ENCODE measurements at places on chromosomes 4 and X. TPM values are rescaled to one million over a fixed set of nuclear protein-coding genes. Genes with fewer than 3 reads are reported as not detected.

- DNase-seq, result no peak
Measured at GRCh38 chrX:10223276-10223675, 66.5 kb downstream of the CLCN4 start.

- no peak for DNase-seq
Measured at GRCh38 chr4:23202712-23203247, 510.0 kb downstream of the GBA3 start.

DNA sequence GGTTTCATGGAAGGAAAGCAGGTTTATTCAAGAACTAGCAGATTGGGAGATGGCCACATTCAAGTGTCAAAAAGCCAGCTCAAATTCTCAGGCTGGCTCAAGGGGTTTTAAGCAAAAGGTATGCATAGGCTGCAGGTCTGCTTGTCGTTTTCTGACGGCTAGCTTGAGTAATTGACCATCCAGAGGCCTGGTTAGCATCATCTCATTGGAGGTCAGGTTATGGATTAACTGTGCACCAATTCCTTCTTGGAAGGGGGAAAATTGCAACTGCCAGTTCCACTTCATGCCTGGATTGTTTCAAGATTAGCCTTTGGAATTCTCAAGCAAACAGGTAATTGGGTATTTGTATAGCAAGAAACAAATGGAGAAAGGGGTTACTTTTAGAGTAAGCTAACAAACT, 62.1 kb downstream of the FUNDC1 start:
- no peak for DNase-seq

DNA sequence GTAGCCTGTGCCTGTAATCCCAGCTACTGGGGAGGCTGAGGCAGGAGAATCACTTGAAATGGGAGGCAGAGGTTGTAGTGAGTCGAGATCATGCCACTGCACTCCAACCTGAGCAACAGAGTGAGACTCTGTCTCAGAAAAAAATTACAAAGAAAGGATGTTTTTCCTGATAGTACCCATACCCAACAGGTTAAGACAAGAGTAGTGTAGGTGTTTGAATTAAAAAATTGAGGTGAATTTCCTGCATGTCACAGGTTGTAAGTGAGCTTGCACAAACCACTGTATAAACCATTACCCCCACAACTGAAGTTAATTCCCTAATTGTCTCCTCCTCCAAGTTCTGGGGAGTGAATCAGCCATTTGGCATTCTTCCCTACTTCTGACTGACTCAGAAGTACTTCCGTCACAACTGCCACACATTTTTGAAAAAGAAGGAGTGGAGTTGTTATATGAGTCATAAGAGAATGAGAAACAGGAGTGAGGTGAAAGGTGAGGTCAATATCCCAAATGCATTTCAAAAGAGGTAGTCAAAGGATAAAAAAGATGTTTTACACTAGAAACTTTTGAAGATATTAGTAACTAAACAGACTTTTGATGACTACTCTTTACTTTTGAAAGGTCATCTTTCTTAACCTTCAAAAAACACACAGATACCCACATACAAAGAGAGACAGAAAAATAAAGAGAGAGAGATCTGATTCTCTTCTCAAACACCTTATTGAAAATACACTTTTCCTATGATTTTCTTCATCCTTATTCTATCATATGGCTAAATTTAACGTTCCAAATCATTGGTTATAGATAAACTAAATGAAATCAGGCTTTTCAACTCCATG, 134.5 kb downstream of the BTC start:
- DNase-seq, result no peak

The SMIM20 gene
- total RNA-seq, result 16.9 TPM

DNA sequence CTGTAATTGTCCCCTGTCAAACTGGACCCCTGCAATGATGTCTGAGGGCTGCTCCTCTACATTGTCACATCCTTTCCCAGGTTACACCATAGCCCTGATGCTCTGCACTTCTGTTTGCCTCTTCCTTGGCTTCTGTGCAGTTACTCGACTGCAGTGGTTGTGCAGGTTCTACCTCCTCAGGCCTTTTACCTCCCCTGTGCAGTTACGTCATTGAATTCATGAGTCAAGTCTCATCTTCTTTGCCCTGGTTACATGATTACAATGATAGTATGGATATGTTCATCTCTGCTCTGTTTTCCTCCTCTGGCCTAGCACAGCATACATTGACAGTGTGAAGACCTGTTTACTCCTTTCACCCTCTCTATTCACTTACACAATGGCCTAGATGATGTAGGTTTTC, 83.2 kb downstream of the FAM47B start:
- DNase-seq, result no peak

- no peak for DNase-seq
Measured at GRCh38 chr4:29588617-29589016, 1131.6 kb upstream of the PCDH7 start.

DNA sequence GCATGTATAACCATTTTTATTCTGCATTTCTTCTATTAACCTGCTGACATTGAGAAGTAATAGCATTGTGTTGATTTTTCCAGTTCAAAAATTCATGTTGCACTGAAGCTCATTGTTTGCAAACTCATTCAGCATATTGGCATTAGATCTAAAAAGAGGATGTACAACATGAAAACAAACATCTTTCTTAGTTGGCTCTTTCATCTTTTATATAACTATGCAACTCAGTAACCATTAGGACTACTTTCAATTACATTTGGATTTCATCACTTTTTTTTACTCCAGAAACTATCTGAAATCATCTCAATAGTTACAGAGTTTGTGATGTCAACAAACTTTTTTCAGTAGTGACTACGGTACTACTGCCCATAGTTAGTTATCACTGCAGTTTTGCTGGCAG, 346.0 kb upstream of the EPHA5 start:
- DNase-seq, result no peak

DNA sequence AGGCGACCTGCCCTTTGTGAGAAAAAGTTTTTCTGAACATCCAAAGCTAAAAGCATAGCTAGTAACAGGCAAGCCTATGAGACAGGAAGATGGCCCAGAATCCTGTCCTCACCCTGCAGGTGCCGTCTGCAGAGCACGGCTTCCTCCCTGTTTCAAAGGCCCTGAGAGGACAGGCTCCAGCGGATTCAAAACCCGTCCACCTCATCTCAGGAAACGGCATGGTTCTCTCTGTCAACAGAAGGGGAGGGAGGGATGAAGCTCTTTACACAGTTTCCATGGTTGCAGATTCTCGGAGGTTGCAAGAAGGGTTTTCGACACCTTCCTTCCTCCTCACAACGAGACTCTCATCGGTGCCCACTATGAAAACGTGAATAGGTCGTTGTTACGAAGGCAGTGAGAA, 8.3 kb downstream of the PPP2R3B start:
- no peak for DNase-seq

DNA sequence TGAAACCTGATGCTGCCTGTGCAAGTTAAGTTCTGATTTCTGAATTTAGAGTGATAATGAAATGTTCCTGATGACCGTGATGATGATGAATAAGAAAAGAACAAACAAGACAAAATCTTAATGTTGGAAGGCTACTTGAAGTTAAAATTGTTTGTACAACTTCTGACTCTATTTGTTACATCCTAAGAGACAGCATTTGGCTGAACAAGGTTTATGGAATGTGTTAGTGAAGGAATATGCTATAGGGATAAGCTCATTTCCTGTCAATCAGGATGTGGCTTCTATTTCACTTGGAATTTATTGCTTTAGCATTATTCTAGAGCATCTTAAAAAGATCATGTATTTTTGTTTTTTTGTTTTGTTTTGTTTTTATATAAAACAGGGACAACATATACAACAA, 267.5 kb downstream of the FAT4 start:
- no peak for DNase-seq

The PROM1 gene
- not detected for total RNA-seq

The CFAP99 gene
- total RNA-seq, result 0.12 TPM

DNA sequence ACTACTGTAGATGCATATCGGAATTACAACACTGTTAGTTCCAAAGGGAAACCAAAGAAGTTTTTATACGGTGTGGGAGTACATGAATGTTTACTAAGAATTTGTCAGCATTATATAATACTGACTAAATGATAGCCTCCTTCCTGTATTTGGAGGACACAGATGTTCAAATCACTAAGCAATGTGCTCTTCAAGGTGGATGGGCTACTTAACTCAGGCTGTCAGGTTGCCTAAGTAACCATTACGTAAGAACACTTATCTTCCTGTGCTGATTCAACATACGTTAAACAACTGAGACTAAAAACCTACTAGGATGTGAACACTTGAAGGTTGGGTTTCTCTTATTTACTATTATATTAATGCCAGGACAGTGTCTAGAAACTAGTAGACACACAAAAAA, 81.9 kb upstream of the HPGD start:
- no peak for DNase-seq

GRCh38 chr4:89056292-89056952, 563 bp downstream of the FAM13A start:
- DNase-seq, result no peak

The HSFX4 gene
- total RNA-seq, result not detected

GRCh38 chr4:73844345-73844744, 7.9 kb downstream of the CXCL6 start:
- no peak for DNase-seq

GRCh38 chr4:82899374-82900065, 1.0 kb upstream of the THAP9 start:
- DNase-seq, result no peak

The MAGEC1 gene
- total RNA-seq, result not detected

The PNMA6A gene
- 0.23 TPM for total RNA-seq

DNA sequence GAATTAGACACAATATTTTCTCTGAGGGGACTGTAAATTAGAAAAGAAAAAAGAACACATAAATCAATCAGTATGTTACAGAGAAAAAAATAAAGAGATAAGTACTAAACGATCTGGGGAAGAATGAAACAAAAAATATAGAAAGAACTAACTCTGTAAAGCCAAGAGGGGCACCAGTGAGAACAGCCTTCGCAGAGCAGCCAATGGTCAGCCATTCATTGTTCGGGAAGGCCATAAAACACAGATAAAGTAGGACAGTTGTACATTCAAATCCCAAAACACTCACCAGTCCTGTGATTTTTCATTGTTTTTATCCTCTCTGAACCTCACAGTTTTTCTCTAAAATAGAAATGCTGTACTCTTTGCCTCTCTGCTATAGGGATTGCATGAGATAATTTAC, 127.9 kb downstream of the NEK1 start:
- no peak for DNase-seq

GRCh38 chr4:185464887-185465286, 6.6 kb downstream of the CCDC110 start:
- no peak for DNase-seq

GRCh38 chr4:152257601-152258066, 278.3 kb downstream of the FBXW7 start:
- DNase-seq, result no peak

DNA sequence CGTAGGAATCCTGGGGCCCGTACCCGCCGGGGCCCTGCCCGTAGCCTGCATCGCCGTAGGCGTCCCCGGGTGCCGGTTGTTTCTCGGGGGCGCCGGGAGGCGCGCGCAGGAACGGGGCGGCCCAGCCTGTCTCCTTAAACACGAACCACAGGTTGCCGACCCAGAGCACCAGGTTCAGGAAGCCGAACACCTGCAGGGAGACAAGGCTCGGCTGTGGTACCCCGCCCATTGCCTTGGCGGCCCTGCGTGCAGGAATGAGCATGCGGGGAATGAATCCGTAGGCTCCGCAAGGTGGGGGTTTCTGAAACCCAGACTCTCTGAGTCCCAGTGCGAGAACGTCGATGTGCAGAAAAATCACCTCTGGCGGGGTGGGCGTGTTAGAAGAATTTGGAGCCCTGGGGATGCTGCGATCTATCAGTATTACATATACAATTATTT, 5.4 kb upstream of the PRICKLE3 start:
- no peak for DNase-seq

- DNase-seq, result no peak
Measured at GRCh38 chrX:114999906-115000305, 17.5 kb downstream of the IL13RA2 start.

DNA sequence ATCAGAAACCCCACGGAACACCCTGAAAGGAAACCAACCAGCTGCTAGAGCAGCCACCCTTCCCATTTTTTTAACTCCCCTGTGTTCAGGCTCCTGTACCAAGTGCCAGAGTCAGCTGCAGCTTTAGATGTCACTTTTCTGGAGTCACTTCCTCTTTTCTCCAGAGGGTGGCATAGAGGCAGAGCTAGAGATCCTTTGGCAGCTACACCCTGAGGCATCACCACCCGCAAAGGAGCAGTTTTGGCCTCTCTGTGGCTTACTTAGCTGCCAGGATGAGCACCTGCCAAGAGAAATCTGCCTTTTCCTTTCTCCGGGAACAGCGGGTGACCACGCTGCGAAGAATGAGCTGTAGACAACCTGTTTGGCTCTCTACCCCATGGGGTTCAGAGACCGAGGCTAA, 58.0 kb upstream of the CHRDL1 start:
- DNase-seq, result peak; percentile 2
